ENCODE measurements at places on chromosomes 5 and 9. TPM values are rescaled to one million over a fixed set of nuclear protein-coding genes. Genes with fewer than 3 reads are reported as not detected.

GRCh38 chr5:157842787-157843186 is 16.2 kb downstream of the CLINT1 start:
- peaks cover 9% of the 10 kb centered on the region for H3K4me1 ChIP-seq
- no peaks in the 10 kb centered on the region for H3K27me3 ChIP-seq
- H3K36me3 ChIP-seq, result peaks cover 19% of the 10 kb centered on the region
- no peak for DNase-seq
- H3K4me3 ChIP-seq, result no peak overlapping the region
- peak overlapping the region; percentile 54 for H3K27ac ChIP-seq

ANGPTL2 gene
- total RNA-seq, result 16.6 TPM

DNA sequence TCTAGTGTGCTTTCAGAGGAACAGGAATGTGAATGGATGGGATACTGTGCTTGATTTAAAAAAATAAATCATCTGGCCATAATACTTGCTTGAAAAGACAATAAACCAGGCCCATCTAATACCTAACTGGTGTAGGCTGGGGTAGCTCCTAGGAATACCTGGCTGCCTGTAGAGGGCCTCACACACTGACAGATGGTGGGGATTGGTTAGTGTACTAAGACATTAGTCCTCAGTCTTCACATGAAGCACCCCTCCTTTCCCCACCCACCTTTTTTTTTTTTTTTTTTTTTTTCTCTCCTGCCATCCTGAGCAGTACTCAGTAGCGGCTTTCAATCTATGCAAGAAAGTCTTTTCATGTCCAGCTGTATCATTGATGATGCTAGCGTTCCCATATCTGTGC is 130.5 kb downstream of the ADGRV1 start:
- H3K36me3 ChIP-seq, result peaks cover 10% of the 10 kb centered on the region
- H3K4me1 ChIP-seq, result peaks cover 3% of the 10 kb centered on the region
- no peak overlapping the region for H3K27ac ChIP-seq
- no peaks in the 10 kb centered on the region for H3K27me3 ChIP-seq
- no peak for DNase-seq

GRCh38 chr5:100974082-100974481 is 71.0 kb upstream of the ST8SIA4 start:
- H3K27me3 ChIP-seq, result peaks cover 5% of the 10 kb centered on the region
- no peaks in the 10 kb centered on the region for H3K36me3 ChIP-seq
- no peaks in the 10 kb centered on the region for H3K4me1 ChIP-seq
- H3K27ac ChIP-seq, result no peak overlapping the region
- H3K4me3 ChIP-seq, result no peak overlapping the region

- H3K36me3 ChIP-seq, result no peaks in the 10 kb centered on the region
- H3K4me3 ChIP-seq, result no peak overlapping the region
- no peak overlapping the region for H3K27ac ChIP-seq
- no peak for DNase-seq
Observed at GRCh38 chr5:43208658-43209057, 16.6 kb downstream of the NIM1K start.

FBP1 gene
- 5.9 TPM for total RNA-seq

PTPRD gene
- total RNA-seq, result 109 TPM

- no peak overlapping the region for H3K27ac ChIP-seq
- H3K36me3 ChIP-seq, result peaks cover 20% of the 10 kb centered on the region
- no peaks in the 10 kb centered on the region for H3K4me1 ChIP-seq
- DNase-seq, result no peak
Observed at GRCh38 chr5:100560860-100561259, 25.7 kb downstream of the FAM174A start.

MLANA gene
- total RNA-seq, result not detected

DNA sequence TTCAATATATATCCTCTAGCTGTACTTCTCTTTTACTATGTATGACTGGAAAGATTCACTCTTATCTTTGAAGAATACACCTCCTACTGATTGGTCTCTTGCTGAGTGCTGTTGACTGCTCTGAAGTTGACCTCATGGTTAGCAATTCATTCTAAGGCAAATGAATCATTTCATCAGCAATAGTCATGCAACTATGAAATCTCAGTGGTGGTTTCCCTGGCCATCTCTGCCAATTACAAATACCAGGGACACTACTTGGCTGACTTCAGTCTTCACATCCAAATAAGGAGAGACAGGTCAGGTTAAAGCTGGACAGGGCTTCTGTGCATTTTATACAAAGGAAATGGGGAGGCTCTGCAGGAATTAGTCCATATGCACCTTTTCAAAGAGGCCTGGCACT is 333.5 kb upstream of the ACTBL2 start:
- H3K4me1 ChIP-seq, result peaks cover 23% of the 10 kb centered on the region
- H3K27ac ChIP-seq, result peak overlapping the region; percentile 52
- DNase-seq, result no peak

DNA sequence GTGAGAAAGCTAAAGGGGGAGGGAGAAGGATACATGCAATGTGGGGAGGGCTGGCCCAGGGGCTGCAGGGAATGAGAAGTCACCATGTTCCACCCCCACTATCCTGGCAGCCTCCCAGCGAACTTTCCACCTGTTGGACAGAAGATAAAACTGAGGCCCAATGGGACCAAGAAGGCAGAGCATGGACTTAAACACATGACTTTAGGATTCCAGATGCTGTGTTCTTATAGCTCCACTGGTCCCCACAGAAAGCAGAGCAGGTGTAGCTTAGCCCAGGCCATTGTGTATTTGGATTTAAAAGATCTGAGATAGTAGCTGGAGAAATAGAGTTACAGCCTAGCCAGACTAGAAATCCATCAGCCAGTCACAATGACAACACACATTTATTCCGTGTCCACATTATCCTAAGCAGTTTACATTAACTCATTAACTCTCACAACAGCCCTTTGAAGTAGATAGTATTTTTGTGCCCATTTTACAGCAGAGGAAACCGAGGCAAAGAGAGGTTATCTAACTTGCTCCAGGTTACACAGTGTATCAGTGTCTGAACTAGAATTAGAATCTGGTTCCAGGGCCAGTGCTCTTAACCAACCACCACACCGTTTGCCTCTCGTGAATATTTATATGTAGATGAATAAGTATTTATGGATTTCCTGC is 121.0 kb downstream of the RGS3 start:
- DNase-seq, result no peak
- H3K4me3 ChIP-seq, result no peak overlapping the region
- no peaks in the 10 kb centered on the region for H3K27me3 ChIP-seq
- H3K27ac ChIP-seq, result no peak overlapping the region
- H3K4me1 ChIP-seq, result peaks cover 13% of the 10 kb centered on the region

TMEM171 gene
- total RNA-seq, result not detected
